ENCODE measurements at places on chromosomes 7 and 10.

- DNase-seq, result no peak
Measured at GRCh38 chr7:98795741-98796493, 73.9 kb downstream of the TMEM130 start.

DNA sequence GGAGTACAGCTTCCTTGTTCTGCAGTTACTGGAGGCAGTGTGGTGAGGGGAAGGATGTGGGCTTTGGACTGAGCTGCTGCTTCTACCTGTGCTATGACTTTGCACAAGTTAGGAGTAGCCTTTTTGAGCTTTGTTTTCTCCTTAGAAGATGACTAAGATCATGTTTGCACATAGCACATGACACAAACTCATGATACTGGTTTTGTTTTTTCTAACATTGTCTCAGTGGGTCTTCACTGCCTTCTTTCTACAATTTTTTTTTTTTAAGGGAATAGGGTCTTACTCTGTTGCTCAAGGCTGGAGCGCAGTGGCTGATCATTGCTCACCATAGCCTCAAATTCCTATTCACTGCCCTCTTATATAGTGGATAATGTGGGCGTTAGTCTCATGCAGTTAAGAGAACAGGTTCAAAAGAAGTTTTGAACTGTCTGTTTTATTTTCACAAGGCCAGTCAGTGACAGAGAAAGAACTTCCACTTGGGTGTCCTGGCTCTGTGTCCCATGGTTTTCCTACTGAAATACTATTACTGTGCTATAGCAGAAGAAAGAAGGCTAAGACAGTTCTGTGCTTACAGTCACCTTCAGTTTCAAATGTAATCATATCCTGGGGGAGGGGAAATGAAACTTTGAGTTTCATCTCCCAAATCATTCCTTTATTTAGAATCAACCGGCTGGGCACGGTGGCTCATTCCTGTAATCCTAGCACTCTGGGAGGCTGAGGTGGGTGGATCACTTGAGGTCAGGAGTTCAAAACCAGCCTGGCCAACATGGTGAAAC is 72.0 kb downstream of the KAT6B start:
- DNase-seq, result no peak

DNA sequence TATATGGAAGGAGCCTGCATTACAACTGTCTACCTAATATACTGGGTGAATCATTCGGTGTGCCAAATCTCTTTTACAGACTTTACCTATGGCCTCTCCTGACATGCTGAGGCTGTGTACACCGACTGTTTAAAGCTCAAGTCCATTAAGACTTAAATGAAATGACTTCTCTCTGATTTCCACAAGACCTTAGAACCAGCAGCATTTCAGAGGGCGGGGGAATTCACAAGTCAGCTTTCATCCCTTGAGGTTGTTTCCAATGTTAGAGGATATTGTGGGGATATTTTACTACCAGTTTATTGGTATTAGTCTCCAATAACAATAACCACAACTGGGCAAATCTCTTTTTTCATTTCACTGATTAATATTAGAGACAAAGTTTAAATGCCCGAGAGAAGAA is 87.1 kb upstream of the IKZF1 start:
- DNase-seq, result no peak

- DNase-seq, result peak; percentile 2
Measured at GRCh38 chr7:332646-333392, 42.8 kb downstream of the FOXL3 start.

DNA sequence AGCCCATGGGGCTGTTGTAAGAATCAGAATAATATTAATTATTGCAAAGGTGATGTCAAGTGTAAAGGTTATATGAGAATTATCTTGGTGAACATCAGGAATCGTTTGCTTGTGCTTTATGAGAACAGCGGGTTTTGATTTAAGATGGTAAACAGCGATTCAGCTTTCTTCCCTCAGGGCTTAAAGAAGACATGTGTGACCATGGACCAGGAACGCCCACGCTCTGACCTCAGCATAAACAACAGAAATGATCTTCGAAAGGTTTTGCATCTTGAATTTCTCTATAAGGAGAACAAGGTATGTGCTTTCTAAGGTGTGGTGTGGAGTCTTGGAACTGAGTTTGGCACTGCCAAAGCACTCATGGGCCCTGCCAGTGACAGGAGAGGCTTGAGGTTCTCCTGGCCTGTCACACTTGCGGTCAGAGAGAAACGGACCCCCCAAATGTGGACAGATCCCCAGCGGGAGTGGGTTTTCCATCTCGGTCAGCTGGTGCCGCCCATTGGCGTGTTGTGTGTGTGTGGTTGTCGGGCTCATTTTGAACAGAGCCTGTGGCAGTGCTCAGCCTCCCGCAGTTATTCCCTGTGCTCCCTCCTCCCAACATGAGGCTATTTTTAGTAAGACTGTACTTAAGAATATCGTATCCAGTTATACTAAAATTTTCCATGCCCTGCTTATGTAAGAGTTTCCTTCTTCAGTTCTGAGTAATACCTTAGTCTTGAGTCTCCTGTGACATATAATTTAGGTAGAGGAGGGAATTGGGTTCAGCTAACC is 7.2 kb downstream of the MINDY4 start:
- no peak for DNase-seq

DNA sequence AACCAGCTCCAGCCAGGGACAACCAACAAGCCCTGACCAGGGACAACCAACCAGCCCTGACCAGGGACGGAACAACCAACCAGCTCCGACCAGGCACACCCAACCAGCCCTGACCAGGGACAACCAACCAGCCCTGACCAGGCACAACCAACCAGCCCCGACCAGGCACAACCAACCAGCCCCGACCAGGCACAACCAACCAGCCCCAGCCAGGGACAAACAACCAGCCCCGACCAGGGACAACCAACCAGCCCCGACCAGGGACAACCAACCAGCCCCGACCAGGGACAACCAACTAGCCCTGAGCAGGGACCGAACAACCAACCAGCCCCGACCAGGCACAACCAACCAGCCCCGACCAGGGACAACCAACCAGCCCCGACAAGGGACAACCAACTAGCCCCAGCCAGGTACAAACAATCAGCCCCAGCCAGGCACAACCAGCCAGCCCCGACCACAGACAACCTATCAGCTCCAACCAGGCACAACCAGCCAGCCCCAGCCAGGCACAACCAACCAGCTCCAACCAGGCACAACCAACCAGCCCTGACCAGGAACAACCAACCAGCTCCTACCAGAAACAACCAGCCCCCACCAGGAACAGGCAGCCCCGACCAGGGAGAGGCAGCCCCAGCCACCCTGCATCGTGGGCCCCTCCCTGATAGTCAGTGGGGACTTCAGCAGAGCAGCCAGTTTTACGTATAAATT is 56.4 kb downstream of the PROSER2 start:
- DNase-seq, result no peak
